ENCODE measurements at places on chromosomes 13 and 19.

DNA sequence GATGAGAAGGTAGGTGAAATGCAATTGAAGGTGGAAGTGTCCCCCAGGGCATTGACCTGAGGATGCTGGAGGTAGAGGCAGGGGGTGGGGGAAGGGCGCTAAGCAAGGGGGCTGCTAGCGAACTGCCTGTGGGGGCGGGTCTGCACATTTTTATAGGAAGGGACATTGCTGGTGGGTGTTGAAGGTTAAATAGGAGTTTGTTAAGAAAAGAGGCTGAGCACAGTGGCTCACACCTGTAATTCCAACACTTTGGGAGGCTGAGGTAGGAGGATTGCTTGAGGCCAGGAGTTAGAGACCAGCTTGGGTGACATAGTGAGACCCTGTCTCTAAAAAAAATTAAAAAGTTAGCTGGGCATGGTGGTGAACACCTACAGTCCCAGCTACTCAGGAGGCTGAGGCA, 5.5 kb upstream of the ACP4 start:
- no peak for DNase-seq

DNA sequence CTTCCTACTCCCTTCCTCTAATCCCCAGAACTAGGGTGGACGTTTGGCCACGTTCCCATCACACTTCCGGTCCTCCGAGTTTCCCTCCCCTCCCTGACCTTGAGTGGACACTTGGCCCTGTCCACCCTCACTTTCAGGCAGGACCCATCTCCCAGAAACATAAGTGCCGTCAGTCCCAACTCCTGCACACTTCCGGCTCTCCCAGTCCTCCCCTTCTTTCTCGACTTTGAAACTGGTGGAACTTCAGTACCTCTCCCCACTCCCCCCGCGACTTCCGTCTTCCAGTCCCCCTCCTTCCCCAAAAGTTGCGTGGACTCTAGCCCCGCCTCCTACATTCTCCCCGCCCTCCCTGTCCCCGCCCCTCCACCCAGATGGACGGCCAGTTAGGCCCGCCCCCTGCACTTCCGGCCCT, 278 bp upstream of the ZNF274 start:
- peak; percentile 88 for DNase-seq

DNA sequence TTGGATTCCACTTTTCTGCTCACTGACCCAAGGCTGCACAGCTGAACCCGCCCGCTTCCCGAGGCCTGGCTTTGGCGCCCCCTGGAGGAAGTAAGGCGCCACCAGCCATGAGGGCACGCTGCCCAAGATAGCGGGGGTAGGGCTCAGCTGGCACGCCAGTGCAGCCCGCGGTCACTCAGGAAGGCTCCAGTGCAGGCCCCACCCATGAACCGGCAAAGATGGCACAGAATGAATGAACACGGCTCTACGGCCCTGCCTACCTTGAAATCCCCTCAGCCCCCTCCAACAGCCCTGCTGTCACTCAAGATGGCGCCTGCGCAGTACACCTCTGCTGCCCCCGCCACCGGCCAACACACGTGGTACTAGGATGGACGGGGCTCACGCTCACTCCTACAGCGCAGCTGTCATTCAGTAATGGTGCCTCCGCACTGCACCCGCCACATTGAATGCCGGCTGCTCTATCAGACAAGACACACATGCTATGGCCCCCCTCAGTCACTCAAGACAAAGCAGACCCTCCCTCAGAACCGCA, 3.0 kb downstream of the PEG3 start:
- no peak for DNase-seq

- no peak for DNase-seq
Measured at GRCh38 chr19:42053037-42053935, 16.7 kb downstream of the GRIK5 start.

DNA sequence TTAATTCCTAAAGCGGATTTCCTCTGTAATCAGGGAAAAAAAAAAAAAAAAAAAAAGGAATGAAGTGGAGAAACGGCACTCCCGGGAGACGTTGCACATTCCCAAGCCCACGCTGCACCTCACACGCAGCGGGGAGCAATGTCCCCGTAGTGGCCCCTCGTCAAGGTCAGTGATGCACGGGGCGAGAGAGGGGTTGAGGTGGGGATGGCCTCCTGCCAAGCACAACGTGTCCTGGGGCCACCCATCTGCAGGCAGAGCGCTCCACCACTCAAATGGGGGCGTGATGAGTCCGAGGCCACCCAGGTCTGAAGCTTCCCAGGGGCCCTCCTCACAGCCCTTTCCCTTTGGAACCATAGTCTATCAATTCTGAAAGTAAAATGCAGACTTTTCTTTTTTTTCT, 15.1 kb downstream of the PLK5 start:
- DNase-seq, result no peak

DNA sequence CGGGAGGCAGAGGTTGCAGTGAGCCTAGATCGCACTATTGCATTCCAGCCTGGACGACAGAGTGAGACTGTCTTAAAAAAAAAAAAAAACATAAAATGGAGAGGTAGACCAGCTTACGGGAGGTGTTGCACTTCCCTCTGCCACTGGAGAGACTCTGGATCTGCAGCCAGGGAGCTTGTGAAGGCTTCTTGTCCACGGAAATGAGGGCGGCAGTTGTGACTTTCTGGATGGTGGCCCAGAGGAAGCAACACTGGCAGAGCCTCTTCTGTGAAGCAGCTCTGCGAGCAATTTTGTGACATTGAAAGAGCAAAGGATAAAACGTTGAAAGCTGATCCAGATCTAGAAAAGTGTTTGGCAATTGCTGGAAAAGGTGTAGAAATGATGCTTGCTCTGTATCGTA, 10.4 kb downstream of the SPINT2 start:
- no peak for DNase-seq

- no peak for DNase-seq
Measured at GRCh38 chr13:97934590-97934989, 18.9 kb upstream of the IPO5 start.

GRCh38 chr13:24684600-24684998, 4.4 kb downstream of the ATP12A start:
- no peak for DNase-seq

- no peak for DNase-seq
Measured at GRCh38 chr13:36030670-36031331, 100.4 kb downstream of the DCLK1 start.

GRCh38 chr13:94764576-94765321, 52.4 kb upstream of the SOX21 start:
- DNase-seq, result no peak

GRCh38 chr13:63190742-63191141, 1775.1 kb upstream of the PCDH20 start:
- no peak for DNase-seq

DNA sequence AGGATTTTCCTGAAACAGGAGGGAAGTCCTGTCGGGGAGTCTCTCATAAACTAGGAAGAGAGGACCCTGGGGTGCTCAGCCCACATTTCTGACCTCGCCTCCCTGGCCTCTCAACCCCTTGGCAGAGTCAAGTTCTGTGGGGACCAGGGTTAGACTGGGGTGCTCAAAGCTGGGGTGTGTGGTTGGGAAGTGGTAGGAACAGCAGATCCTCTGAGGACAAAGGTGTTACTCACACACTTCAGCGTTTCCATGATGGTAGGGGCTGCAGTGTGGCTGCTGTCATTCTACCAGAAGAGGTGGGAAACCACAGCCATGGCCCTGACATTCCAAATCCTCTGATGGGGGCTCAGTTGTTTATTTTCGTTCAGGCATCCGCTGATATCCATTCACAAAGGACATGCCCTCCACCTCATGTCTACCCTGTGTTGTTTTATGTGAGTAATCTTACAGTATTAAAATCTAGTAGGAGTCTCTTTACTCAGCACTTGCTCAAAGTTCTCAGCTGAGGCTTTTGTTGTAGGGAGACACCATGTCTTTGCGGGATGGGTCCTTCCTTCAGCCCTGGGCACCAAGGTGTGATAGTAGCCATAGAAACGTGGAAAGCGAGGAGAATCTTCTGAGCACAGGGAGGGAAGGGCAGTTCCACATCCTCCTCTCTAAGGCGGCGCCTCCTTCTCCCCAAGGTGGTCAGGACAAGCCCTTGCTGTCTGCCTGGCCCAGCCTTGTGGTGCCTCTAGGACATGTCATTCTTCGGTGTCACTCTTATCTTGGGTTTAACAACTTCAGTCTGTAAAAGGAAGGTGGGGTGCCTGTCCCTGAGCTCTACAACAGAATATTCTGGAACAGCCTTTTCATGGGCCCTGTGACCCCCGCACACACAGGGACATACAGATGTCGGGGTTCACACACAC, 1.5 kb downstream of the KIR2DL3 start:
- DNase-seq, result no peak

DNA sequence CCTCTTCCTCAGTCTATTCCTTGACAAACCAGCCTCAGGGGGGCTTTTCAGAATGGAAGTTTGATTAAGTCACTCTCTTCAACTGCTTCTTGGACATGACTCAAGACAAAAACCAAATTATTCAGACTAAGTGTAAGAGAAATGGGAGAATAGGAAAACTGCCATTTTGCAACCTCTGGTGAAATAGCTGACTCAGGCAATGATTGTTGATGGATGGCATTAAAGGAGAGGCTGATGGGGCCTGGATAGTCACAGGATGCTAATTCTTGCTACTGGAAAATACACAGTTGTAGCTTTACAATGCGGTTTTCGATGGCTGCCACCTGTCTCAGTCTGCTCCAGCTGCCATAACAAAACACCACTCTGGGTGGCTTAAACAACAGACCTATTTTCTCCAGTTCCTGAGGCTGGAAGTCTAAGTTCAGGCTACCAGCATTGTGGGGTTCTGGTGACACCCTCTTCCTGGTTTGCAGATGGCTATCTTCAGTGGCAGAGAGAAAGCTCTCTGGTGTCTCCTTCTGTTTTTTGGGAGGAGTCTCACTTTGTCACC, 6.1 kb downstream of the NOSIP start:
- no peak for DNase-seq

- DNase-seq, result no peak
Measured at GRCh38 chr19:40283414-40284250, 1.5 kb downstream of the AKT2 start.

GRCh38 chr13:97219226-97219625, 2.9 kb upstream of the MBNL2 start:
- no peak for DNase-seq

- DNase-seq, result no peak
Measured at GRCh38 chr19:46412650-46413261, 608 bp downstream of the CCDC8 start.

DNA sequence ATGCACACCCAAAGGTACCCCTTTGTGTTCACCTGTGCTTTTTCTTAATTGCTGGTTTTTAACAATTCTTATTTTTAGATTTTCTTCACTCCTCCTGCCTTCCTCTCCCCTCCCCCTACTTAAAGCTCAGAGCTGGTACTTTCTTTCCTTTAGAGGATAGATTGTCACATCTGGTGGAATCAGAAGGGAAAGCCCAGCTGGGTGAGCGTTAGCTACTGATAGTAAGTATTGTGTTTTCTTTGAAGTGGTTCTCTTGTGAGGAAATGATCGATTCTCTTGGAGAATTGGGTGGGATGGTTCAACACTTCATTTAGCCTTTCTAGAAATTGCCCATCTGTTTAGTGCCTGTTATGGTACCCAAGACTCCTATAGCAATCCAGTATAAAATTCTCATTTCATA, 84.8 kb downstream of the FLT1 start:
- DNase-seq, result no peak
